ENCODE measurements at places on chromosomes 2 and 18.

GRCh38 chr2:28452534-28453081 lies 43.3 kb upstream of the PLB1 start:
- DNase-seq = peak; percentile 26

DNA sequence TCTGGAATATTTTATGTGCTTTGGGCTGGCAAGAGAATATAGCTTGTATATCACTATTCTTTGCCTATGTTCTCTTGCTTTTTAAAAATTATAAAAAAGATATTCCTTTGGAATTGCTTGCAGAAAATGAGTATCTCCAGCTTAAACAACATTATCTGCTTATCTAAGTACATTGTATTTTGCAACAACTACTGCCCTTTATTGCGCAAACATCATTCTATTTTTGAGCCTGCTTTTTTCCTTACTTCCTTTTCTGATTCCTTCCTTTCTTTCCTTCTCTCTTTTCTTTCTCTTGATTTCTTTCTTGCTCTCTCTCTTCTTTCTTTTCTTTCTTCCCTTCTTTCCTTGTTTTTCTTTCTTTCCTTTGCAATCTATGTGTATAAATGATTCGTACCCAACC lies 74.0 kb downstream of the UNC80 start:
- DNase-seq = no peak

DNA sequence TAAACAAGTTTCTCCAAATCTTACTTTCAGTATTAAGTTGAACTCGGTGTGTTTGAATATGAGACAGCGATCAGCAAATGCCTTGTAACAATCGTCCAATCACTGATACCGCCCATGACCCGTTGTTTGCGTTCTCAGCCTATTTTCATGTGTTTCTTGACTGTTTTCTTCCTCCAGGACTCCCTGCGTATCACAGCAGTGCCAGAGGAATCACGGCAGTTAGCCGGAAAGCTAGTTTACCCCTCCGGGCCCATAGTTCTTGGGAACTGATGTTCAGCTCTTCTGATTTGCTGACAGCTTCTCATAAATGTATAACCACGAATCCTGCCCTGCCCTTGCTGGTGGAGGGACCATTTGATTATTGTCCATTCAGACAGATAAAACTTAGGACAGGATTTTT lies 42.2 kb upstream of the TPO start:
- no peak for DNase-seq

GRCh38 chr2:55000341-55000740 lies 49.9 kb downstream of the RTN4 start:
- no peak for DNase-seq

DNA sequence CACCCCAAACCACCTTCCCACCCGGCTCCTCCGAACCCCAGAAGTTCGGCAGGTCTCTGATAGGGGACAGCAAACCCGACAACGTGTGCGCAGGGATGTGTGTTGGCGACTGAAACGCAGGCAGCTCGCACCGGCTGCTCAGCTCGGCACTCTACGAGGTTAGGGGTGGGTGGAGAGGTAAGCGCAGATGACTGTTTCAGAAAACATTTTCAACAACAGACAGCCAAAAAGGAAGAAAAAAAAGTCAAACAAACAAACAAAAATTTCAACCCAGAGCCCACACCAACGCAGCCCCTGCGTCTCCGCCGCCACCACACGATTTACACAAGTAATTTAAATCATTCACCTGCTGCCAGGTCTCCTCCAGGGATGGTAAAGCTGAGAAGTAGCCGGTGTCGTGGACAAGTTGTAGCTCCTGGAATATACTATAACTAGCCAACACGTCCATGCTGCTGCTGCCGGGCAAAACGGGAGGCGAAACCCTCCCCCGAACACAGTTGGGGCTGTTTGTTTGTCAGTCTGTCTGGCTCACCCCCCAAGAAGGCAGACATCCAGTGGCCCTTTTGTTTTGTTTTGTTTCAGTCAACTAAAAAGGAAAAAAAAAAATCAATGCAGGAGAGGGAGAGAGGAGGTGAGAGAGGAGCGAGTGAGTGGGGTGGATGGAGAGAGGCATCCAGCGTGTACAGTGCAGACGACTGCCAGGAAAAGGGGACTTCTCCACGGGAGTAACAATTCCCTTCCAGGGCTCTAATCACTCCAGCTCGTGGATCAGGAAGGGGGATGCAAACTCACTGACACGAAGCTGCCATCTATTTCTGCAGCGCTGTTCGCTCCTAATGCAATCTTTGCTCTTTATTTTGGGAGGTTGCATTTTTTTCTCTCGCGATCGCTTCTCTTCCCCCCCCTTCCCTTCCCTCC lies at the start of gene KLF7:
KLF7 (minus strand) TSS at position 828 of the 918 bp plus-strand sequence; CDS start at position 448, 380 bp downstream.
- peak; percentile 29 for DNase-seq

GRCh38 chr18:45173799-45174519 lies 441.3 kb upstream of the SLC14A2 start:
- DNase-seq = no peak

All from NCI-H1694 (cell line).